ENCODE measurements at places on chromosomes 4 and X.

GRCh38 chr4:102563000-102563399 lies 61.8 kb downstream of the NFKB1 start:
- DNase-seq, result no peak

GRCh38 chrX:153878345-153878744 lies 7.6 kb downstream of the L1CAM start:
- no peak for DNase-seq

- no peak for DNase-seq
These were observed 32.0 kb upstream of the TENT5D start for GRCh38 chrX:80388206-80388605.

DNA sequence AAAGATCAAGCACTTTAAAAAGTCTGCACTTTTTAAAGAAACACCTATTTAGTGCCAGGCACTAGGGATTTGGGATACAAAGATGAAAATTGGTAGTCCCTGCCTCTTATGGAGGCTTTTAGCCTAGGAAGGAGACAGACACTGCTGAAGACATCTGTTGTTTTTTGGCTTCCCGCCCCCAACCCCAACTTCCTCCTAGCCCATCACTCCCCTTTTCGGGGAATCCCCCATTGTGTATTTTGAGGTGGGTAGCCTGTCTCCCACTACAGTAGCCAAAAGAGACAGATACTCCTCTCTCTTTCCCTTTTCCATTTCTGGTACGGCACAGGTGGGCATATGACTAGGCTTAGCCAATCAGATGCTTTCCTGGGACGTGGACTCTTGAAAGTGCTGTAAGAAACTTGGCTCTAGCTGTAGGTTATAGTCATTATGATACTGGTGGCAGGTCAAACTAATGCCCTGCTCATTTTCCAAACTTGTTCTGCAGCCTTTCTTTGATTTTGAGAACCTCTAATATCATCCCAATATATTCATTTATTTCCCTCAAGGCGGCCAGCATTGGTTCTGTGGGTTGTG lies 194.6 kb upstream of the RBPJ start:
- no peak for DNase-seq

DNA sequence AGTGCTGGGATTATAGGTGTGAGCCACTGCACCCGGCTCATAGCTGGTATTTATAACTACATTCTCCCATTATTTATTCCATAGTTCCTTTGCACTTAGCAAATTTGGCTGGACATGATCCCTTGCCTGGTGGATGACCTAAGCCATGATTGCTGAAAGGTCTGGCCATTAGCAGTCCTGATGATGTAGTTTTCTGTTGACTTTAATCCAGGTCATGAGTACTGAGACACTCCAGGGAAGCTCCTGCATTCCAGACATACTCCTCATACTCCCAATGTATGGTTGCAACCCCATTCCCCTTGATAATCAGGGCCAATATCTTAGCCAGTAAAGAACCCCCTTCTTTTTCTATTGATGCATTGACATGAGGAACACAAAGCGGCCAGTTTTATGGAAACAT lies 24.4 kb upstream of the MGST2 start:
- DNase-seq, result no peak

Data from stimulated activated CD8-positive, alpha-beta memory T cell treated with anti-CD3 and anti-CD28 coated beads, Interleukin-7, amount 100 ng/mL, for 1 hour (primary cell).